CD4-positive, CD25-positive, alpha-beta regulatory T cell (primary cell): ENCODE measurements at places on chromosomes 12 and 14.
A peak's percentile ranks its signal among the peaks of the same experiment; 100 is the strongest.

GRCh38 chr12:31206038-31206670, 119.8 kb downstream of the SINHCAF start:
- DNase-seq, result no peak

DNA sequence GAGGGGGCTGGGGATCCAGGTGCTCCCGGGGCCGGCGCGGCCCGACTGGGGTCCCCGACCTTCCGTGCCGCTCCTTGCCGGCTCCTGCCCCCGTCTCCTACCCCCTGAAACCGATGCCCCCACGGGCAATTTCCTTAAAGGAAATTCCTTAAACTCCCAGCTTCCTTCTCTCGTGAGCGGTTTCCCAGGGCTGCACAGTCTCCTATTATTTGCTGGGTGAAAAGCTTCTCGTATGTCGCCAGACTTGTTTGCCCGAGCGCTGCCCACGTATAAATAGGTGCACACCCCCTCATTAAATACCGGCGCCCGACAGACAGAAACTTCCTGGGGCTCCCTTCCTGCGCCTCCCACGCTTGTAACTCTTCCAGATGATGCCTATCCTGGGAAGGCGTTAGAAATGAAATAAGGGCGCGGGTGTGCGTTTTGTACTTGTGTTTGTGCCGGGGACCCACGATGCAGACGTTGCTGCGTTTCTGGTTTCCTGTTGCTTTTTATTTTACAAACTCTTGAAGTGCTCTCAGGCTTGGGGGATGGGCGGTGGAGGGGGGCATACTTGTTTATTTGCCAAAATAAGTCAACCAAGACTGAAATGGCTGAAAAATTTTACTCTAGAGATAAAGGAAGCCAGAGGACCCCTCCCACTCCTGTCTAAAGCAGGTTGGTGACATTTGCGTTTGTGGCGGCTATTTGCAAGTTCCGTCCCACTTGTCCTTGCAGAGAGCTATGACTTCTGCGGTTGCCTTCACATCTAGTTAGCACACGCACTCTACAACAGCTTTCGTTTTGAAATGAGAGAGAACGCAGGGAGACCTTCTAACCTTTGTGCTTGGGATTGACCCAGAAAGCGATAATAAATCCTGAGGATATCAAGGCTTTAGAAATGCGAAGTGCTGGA, 1.0 kb downstream of the HIP1R start:
- DNase-seq, result peak; percentile 71

DNA sequence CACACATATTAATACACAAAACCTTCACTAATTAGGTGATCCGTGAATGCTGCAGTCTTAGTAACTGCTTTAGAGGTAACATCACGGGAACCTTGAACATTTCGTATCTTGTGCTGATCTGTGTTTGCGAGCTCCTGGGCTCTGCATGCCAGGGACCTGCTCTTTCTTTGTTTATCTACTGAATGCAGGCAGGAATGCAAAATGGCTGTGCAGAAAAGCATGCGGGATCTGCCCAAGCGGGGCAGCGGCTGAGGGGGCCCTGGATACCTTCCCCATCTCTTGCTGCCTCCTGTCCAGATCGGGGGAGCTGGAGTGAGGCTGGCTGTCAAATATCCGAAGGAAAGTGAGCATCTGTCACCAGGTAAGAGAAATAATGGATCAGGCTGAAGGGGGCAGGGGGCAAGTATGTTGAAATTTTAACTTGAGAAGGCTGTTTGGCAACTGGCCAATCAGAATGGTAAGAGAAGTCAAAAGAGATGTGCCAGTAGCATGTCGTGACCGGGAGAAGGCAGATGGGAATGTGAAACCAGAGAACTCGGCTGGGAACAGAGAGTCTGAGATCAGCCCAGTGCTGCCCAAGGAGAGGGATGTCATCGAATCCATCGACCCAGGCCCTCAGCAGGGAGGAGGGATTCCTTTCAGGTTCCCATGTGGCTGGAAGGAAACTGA, 191.4 kb downstream of the TTC7B start:
- no peak for DNase-seq

GRCh38 chr12:19643635-19644034, 204.3 kb downstream of the AEBP2 start:
- DNase-seq, result no peak

DNA sequence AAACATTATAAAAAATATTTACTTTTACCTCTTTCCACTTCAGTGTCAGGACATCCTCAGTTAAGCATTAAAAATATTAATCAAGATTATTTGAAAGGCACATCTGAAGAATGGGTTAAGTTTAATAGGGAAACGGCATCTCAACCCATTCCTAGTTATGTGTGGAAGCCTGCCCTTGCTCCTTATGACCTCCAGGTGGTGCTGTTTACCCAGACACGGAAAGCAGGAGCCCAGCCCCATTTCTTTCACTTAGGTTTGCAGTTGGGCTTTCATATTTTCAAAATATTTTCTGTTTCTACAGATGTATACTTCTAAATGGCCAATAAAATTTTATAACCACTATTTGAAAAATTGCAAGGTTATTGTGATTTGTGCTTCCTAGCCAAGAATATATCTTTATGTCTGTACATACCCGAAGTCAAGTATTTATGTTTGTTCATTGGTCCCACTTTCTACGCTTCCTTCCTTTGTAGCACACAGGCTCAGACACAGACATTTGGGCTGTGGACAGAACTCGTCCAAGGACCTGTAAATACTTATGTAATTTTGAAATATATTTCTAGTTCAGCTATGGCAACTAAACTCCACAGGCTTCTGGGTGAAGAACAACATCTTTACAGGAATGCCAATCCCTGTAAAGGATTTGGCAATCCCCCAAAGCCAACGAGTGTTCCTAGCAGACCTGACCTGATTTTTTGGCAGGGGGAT, 247.1 kb downstream of the AKAP6 start:
- DNase-seq, result peak; percentile 2
